ENCODE measurements at places on chromosomes 16 and 17.

DNA sequence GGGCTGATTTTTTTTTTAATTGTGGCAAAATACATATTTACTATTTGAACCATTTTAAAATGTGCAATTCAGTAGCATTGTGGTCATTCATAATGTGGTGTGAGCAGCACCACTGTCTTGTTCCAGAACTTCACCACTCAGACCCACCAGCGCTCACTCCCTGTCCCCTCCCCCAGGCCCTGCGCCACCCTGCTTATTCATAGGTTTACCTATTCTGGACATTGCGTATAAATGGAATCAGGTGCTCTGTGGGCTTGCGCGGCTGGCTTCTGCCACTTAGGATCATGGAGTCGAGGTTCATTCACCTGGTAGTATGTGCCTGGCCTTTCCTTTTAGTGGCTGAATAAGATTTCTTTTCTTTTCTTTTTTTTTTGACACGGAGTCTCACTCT, 59.4 kb downstream of the NT5M start:
- no peak overlapping the region for H3K4me3 ChIP-seq
- no peaks in the 10 kb centered on the region for H3K36me3 ChIP-seq
- no peak for DNase-seq

DNA sequence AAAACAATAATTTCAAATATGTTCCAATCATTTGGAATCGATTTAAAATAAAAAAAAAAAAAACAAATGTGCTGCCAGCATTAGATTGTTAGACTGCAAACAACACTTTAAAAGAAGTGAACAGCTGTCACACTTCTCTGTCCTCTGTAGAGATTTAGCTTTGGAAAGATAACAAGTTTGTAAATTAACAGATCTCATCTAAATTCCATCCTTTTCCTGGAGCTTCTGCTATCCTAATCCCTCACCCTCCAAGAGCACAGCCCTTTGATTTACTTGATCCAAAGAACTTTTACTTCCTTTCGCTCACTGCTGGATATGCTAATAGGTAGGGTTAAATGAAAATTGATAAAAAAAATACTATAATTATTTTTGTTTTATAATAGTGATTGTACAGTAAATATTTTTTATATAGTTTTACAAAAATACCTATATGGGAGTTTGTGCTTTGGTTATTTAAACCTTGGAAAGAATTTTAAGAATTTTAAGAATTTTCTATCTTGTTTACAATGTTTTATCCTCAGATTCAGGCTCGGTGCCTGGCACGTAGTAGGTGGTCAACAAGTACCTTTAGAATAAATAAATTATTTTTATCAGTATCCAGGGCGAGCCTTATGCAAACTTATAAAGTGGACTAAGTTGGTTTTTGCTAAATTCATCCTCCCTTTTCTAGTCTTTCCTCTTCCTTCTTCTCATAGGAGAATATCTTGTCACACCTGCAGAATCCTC, 21.6 kb downstream of the MAP2K6 start:
- no peaks in the 10 kb centered on the region for H3K4me1 ChIP-seq
- no peaks in the 10 kb centered on the region for H3K27me3 ChIP-seq
- H3K36me3 ChIP-seq: no peaks in the 10 kb centered on the region
- no peak overlapping the region for H3K27ac ChIP-seq
- H3K4me3 ChIP-seq: no peak overlapping the region

DNA sequence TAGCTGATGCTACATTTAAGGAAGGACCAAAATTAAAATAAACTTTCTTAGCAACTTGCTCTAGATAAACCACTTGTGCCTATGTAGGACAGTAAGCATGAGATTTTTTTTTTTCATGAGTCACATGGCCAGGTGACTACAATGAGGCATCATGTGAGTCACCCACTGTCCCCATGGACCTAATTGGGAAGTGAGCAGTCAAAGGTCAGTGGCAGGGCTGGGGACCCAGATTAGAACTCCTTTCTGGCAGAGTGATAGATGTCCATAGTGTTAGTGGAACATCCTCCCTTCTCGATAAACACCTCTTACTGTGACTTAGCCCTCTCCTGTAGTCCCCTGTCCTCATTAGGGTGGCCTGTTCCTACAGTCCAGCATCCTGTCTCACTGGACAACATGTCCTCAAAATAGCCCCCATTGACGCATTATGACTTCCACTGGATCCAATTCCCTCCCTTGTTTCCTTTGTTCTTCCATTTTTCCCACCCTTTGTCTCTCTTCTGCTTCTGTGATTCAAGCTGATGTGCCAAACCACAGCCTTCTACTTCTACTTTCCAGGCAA, 12.4 kb downstream of the ITGB3 start:
- peak overlapping the region; percentile 64 for H3K27ac ChIP-seq
- peaks cover 30% of the 10 kb centered on the region for H3K4me1 ChIP-seq
- H3K27me3 ChIP-seq: no peaks in the 10 kb centered on the region
- no peak overlapping the region for H3K4me3 ChIP-seq

DNA sequence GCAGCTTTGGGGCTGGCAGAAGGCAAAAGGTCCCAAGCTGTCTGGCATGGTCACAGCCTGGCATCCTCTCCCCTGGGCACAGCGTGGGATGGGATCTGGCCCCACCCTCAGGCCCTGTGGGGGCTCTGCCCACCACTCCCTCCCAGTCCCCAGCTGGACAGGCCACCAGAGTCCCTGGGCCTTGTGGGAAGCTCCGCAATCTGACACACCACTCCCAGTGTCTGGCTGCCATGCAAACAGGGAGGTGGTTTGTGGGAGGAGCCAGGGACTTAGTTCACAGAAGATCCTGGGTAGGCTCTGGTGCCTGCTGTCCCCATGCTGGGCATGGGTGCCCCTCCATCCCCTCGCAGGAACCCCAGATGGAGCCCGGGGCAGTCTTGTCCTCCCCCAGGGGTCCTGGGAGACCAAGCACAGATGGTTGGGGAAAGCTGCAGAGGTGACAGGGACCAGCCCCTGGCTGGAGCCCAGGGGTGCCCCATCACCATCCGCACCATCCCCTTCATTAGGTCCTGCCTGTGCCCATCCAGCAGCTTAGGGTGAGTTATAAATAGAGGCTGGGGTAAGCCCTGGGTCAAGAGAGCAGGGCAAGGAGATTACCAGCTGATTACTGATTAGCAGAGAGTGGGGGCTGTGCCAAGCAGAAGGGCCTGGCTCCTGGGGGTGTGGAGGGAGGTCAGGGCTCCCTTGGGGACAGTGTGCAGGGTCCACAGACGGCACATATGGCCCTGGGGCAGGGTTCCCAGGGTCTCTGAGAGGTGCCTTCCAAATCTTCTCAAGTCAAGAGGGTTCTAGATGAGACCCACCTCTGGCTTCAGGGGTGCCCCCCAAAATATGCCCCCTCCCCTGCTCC, 6.2 kb downstream of the FSCN2 start:
- DNase-seq: no peak
- no peak overlapping the region for H3K4me3 ChIP-seq
- no peaks in the 10 kb centered on the region for H3K27me3 ChIP-seq
- H3K36me3 ChIP-seq: peaks cover 10% of the 10 kb centered on the region

DNA sequence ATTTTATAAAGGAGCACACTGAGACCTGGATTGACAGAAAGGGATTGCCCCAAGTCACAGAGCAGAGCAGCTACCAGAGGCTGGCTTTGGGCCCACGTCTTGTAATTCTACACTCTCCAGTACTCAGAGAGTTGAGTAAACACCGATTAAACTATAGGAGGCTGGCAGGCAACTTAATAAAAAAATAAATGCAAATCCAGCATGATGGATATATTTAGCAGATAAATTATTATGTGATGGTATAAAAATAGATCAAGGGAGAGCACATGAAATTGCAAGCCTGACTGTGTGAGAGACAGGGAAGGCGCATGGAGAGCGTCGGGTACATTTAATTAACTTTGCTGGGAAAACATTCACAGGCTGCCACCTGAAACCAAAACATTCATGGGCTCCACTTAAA, 87.7 kb upstream of the CCL2 start:
- DNase-seq: no peak
- no peak overlapping the region for H3K4me3 ChIP-seq
- H3K27me3 ChIP-seq: peaks cover 4% of the 10 kb centered on the region
- no peak overlapping the region for H3K27ac ChIP-seq

- peak; percentile 3 for DNase-seq
- no peak overlapping the region for H3K27ac ChIP-seq
- H3K4me3 ChIP-seq: no peak overlapping the region
- H3K4me1 ChIP-seq: no peaks in the 10 kb centered on the region
These were observed 277.2 kb upstream of the RBFOX1 start for GRCh38 chr16:7055443-7055842.

All from K562 (cell line).